ENCODE measurements at places on chromosomes 5 and 9.

- no peak for DNase-seq
These were observed 1240.7 kb upstream of the WWC1 start for GRCh38 chr5:167050568-167051401.

DNA sequence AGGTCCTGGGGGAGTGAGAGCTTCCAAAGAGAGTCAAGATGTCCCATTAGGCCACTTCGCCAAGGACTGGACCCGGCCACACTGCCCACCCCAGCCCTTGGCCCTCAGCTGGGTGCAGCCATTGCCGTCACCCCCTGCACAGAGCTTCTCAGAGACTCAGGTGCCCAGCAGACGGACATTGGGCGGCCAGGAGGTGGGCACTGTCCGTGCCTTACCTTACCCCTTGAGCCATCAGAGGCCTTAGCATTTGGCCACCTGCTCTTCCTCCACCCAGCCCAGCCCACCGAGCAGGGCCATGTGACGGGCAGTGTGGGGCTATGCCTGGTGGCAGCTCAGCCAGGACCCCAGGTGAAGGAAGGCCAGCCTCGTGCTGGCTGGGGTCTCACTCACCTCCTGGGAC lies 3.3 kb upstream of the DNLZ start:
- DNase-seq = no peak

- DNase-seq = no peak
These were observed 66.0 kb upstream of the SMIM15 start for GRCh38 chr5:61228229-61228628.

GRCh38 chr5:32159328-32160072 lies 14.6 kb downstream of the GOLPH3 start:
- DNase-seq = no peak

DNA sequence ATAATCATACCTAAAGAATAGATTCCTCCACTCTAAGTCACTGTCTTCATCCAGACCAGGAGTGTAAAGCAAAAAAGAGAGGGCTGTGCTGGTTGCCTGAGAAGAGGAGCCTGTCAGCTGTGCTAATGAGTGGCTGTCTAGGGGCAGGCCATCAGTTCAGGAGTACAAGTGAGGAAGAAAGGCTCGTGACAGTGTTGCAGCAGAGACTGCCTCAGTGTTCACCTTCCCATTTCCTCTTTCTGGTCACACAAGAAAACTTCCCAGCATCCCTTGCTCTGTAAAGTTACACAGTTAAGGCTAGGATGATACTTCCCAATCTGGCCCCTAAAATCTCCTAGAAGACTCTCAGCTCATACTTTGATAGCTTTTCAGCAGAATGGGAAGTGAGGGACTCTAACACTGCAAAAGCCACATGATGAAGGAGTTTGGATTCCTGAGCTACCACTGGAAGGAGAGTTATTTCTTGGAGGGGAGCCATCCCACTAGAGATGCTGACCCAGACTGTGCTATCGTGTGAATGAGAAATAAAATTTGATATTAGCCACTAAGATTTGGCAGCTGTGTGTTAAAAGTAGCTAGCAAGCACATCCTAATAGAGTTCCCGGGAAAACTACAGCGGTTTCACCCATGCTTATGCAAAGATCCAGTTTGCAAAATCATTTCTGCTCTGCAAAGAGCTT lies 67.1 kb downstream of the ADAMTS12 start:
- DNase-seq = peak; percentile 37

GRCh38 chr9:123069010-123069481 lies 35.6 kb downstream of the GPR21 start:
- no peak for DNase-seq

All from Kasumi-1 (cell line).